ENCODE measurements at places on chromosomes 1 and 21.

GRCh38 chr1:101723415-101723814 lies 273.3 kb downstream of the OLFM3 start:
- DNase-seq, result no peak

GRCh38 chr1:224082146-224082545 lies 31.8 kb upstream of the FBXO28 start:
- no peak for DNase-seq

GRCh38 chr1:154742606-154743005 lies 127.5 kb downstream of the KCNN3 start:
- no peak for DNase-seq

- DNase-seq, result no peak
Observed at GRCh38 chr21:28016571-28016970, 976.1 kb downstream of the LTN1 start.

DNA sequence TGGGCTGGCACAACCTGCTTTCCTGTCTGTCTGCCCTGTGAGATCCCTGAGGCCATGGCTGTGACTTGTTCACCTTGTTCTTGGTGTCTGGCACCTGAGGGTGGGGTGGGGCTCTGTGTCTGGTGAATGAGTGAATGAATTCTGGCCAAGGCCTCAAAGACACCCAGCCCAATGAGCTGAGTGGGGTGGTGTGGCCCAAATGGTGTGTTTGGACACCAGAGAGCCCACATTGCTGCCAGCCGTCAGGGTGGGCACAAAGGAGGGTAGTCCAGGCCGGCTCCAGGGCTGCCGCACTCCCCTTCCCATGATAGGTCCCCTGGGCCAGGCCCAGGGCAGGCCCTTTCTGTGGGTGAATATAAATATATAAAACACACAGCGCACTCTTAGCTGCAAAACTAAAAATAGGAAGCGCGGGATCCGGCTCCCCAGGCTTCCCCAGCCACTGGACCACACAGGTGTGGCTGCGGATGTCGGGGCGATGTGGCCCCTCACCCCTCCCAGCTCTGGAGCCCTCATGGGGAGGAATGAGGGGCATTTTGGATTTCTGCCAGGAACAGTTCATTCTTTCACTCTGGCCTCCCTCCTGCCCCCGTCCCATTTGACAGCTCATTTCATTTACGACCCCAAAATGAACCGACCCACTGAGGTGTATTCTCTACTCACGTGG lies 33.3 kb downstream of the RUNX3 start:
- DNase-seq, result no peak

DNA sequence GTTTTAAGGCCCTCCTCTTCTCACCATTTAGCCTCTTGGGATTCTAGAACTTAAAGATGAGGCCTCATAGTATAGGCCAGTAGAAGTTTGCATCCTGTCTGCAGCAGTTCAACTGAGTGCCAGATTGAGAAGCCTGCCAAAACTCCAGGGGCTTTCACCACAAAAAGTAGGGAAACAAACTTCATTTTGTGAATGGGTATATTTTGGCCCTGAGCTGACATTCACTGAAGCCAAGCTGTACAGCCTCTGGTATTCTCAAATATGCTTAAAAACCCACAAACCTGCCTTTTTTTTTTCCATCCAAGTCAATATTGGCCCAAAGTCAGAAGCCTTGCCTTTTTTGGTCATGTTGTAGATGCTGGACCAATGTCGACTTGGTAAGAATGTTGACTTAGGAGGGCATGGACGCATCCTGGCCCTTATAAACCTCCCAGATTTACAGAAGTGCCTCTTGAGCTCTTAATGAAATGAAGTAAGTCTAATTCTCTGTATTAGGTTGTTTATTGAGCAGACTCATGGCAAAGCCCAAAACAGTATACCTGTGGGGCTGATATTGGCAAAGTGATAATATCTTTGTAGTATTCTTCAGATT lies 337.5 kb downstream of the CHRM3 start:
- no peak for DNase-seq

DNA sequence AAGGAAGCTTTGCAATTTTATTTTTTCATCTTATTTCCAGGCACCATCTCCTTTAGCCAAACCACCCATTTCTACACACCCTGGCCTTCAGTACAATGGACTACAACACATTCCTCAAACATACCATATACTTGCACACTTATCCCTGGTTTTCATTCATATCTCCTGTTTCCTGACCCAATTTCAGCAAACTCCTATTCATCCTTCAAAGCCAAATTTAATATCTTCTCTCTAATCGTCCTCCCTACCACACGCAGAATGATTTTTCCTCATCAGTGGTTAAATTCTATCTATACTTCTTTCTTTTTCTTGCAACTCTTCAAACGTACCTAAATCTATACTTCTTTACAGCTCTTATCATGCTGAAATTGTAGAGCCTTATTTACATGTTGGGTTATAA lies 2.9 kb downstream of the DENND2C start:
- no peak for DNase-seq

- DNase-seq, result no peak
Observed at GRCh38 chr1:38670544-38671122, 188.9 kb downstream of the RRAGC start.

DNA sequence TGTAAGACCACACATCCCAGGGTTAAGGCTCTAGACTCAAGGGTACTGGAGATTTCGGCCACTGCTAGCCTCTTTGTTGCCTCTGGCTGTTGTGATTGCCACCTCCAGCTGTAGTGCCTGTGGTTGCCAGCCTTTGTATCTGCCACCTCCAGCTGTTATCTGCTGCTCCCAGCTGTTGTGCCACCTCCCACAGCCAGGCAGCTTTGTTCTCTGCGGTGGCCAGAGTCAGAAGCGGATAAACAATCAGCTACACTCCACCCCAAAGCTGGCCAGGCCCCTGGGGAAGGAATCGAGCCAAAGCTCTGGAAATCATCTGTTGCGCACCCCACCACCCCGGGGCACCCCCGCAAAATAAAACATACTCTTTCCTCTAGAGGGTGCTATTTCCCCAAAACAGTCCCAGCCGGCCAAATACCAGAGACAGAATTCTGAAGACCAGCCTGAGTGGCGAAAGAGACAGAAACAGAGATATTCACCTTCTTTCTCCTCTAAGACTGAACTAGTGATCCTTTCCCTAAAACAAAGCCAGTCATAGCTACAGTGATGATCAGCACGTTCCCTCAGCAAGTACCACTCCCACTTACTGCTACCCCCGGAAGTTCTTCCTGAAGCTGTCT lies 14.8 kb upstream of the PIGM start:
- DNase-seq, result no peak

GRCh38 chr1:114509596-114510273 lies 1.3 kb downstream of the TRIM33 start:
- DNase-seq, result no peak

DNA sequence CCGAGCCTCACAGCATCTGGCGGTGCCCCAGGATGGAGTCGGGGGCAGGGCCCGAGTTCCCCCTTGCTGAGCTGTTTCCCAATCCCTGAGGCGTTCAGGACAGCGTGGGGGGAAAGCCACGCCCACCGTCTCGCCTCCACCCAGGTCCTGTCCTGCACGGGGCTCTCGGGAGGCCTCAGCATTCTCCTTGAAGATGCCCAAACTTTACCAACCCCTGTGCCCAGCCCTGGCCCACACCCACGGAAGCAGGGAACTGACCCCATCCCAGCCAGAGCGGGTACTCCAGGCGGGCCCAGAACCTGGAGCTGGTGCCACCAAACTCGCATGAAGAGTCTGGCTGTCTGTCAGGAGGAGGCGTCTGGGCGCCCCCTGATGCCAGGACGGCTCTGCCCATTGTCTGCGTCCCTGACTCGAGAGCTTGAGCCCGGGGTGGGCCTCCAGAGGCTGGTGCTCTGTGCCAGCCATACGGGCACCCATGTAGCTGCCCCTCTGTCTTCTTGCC lies 35.3 kb upstream of the POFUT2 start:
- DNase-seq, result no peak

DNA sequence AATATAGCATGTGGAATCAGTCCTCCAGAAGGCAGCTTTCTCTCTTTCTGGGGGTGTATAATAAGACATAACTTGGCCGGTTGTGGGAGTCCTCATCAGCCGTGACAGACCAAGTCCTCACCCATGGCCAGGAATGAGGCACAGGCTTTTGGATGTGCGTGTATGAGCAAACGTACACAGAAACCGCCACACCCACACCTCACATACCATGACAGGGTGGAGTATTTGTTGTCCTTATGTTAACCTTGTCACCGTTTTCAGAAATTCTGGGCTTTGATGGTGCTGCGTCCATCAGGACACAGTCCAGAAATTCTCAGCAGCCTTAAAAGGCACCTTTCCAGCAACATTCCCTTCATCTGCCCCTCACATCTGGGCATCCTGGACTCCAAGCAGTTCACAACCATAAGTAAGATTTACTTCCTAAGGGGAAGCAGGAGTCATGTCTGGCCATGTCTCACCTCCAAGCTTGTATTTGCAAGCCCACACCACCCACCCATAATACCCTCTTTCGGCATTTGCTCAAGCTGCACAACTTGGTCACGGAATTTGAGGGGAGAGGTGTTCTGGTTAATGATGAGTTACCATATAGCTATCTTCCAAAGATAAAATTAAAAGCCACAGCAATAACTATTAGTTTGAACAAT lies 12.4 kb downstream of the C1orf116 start:
- no peak for DNase-seq

- DNase-seq, result no peak
Observed at GRCh38 chr1:242008826-242009495, 10.1 kb upstream of the MAP1LC3C start.

DNA sequence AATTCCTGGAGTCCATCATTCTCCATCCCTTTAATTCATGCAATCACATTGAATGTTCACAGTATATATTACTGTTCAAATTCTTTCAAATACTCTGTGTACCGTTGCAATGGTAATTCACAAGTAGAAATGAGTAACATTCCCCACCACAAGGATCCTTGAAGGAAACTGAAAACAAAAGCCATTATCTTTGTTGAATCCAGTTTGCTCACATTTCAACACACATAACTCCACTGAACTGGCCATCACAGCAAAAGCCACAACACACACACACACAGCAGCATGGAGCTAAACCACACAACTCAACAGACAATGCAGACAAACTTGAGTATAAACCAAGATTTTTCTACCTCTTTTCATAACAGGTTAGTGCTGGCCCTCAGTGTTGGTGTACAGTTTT lies 188.3 kb upstream of the GREM2 start:
- DNase-seq, result no peak

- no peak for DNase-seq
Observed at GRCh38 chr1:202291961-202292712, 49.6 kb downstream of the UBE2T start.

DNA sequence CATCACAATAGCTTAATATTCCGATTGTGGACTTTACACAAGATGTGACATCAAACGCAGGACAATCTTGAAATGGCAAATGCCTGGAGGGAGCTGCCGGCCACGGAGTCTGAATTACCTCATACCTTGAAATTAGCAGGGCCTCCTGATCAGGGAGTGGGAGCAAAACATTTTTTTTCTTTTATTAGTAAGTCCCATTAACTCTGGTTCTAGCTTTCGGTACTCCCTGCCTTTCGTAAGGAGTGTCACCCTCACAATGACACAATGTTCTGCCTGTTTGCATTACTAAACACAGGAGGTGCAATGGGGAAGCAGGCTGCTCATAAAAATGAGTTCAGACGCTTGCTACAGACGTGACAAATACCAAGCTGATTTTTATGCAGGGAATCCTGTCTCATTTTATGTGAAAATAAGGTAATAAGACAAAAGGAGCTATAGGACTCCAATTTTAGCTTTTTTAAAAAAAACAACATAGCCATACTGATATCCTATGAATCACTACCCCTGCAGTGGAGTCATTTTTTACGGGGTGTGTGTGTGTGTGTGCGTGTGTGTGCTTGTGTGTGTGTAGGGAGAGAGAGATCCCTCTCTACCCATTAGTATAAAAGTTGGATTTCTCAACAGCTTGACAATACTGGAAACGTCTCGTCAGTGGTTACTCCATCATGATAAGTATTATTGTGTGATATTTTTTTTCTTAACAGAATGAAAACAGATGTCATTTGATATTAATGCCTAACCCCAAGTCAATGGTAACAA lies 205.1 kb upstream of the RUNX1 start:
- DNase-seq, result no peak

GRCh38 chr21:45510466-45510955 lies 31.7 kb downstream of the SLC19A1 start:
- no peak for DNase-seq

- no peak for DNase-seq
Observed at GRCh38 chr1:158819461-158820443, 11.4 kb upstream of the MNDA start.

GRCh38 chr1:32180186-32181060 lies 948 bp downstream of the TXLNA start:
- DNase-seq, result no peak

GRCh38 chr1:65055747-65056146 lies 89.4 kb upstream of the JAK1 start:
- no peak for DNase-seq

DNA sequence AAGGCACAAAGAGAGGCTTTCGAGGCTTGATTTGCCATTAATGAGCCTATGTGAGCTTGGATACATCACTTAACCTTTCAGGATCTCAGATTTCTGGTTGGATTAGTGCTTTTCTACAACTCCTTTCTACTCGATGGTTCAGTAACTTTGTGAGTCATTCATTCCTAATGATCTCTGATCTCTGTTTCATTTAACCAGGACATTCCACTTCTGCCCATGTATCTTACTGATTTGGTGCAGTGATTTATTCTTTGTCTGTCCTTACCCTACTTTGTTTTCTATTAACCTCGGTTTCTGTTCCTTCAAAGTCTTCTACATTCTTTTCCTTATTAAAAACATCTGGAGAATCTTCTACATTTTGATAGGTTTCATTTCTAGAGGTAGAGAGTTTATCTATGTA lies 94.6 kb upstream of the ZBTB18 start:
- DNase-seq, result no peak

GRCh38 chr21:24200052-24200451 lies 1407.2 kb downstream of the MRPL39 start:
- DNase-seq, result no peak

Data from activated T-helper 1 cell treated with anti-CD3 and anti-CD28 coated beads, Interleukin-2, amount 50 U/mL, for 16 hours (primary cell).